Common myeloid progenitor, CD34-positive (primary cell): ENCODE measurements at places on chromosomes 7 and 10.
A peak's percentile ranks its signal among the peaks of the same experiment; 100 is the strongest.

DNA sequence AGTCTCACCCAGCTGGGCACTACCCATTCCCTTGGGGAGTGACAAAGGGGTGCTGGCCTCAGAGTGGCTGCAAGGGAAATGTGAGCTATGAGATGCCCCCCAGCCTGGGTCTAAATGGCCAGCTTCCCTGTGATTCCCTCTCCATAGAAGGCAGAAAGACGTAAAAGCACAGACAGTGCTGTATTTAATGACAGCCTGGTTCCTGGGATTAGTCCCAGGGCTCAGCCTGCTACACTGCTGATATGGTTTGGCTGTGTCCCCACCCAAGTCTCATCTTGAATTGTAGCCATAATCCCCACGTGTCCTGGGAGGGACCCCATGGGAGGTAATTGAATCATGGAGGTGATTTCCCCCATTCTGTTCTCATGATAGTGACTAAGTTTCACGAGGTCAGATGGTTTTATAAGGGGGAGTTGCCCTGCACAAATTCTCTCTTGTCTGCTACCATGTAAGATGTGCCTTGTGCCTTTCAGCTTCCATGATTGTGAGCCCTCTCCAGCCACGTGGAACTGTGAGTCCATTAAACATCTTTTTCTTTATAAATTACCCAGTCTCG is 23.9 kb upstream of the CALN1 start:
- DNase-seq: no peak

DNA sequence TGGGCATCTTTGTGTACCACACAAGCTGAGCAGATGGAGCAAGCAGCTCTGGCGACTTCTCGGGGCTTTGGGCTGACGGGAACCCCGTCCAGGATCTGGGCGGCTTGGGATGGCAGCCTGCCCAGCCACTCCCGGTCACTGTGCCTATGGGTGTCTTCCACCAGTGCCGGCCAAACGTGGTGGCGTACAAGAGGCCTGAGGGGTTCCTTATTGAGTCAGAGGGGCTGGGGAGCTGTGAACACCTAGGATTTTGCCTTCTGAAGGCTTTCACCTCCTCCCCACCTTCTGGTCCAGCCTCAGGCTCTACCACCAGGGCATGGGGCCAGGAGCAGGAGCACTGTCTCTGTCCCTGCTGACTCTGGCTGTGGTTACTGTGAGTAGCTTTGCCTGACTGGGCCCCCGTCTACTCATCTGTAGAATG is 71.8 kb upstream of the PPIF start:
- DNase-seq: no peak

DNA sequence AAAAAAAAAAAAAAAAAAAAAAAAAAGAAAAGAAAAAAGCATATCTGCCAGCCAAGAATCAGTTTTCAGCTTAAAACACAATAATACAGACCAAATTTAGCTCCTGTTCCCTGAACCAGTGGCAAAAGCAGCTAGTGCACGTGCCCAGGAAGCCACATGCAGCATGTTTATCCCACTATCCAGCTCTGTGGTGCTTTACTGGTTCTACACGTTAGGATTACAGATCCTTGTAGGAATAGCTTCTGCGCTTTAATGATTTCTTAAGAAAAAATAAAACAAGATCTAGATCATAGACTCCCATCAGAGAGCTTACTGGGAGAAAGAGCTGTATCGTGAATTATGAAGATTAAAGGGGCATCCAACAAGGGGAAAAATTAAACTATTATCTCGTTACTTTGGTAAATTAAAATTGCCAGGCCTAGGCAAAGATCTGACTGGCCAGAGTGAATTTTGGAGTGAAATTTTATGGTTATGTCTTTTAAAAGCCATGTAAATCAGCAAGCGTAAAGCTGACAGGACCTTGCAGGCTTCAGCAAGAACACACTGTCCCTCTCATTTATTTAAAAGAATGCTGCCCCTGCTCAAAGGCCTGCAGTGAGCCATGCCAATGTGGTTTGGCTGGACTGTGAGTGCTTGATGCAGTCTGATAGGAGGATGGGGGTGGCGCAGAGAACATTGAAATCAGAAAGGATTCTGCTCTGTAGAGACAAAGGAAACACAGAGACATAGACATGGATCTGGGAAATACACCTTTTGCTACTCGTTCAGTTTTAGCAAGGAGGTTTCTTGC is 177.3 kb upstream of the PHYHIPL start:
- DNase-seq: no peak

GRCh38 chr7:101422356-101423195 is 59.9 kb downstream of the COL26A1 start:
- no peak for DNase-seq

GRCh38 chr10:102491136-102491535 is 11.4 kb downstream of the ACTR1A start:
- no peak for DNase-seq

DNA sequence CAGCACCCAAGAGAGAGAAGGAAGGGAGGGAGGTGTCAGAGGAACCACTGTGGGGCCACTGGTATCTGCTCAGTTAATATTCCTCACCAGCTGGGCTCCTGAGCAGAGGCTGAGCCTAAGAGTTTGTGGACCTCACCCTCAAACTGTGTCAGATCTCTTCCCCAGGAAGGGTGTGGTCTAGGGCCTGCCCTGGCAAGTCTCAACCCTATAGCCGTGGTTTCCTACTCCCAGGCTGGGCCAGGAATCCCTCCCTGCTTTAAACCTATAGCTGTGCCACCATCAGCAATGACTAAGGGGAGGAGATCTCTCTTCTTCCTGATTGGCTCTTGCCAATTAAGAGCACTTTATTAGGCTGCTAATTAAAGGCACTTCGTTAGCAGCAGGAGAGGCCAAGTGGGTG is 29.9 kb downstream of the POLL start:
- DNase-seq: peak; percentile 17
